Activated CD8-positive, alpha-beta memory T cell treated with anti-CD3 and anti-CD28 coated beads for 4 hours (primary cell): ENCODE measurements at places on chromosomes 16 and 17.
A peak's percentile ranks its signal among the peaks of the same experiment; 100 is the strongest.

GRCh38 chr17:72631568-72631948, 460.9 kb downstream of the SLC39A11 start:
- DNase-seq = no peak

- no peak for DNase-seq
Observed at GRCh38 chr17:81064678-81065475, 29.9 kb downstream of the BAIAP2 start.

- DNase-seq = no peak
Observed at GRCh38 chr17:73541561-73541981, 102.7 kb downstream of the SDK2 start.

GRCh38 chr16:85738923-85739715, 11.8 kb downstream of the C16orf74 start:
- DNase-seq = no peak

GRCh38 chr16:78278056-78278450, 178.6 kb downstream of the WWOX start:
- no peak for DNase-seq

- no peak for DNase-seq
Observed at GRCh38 chr16:24848065-24848464, 2.3 kb downstream of the SLC5A11 start.

DNA sequence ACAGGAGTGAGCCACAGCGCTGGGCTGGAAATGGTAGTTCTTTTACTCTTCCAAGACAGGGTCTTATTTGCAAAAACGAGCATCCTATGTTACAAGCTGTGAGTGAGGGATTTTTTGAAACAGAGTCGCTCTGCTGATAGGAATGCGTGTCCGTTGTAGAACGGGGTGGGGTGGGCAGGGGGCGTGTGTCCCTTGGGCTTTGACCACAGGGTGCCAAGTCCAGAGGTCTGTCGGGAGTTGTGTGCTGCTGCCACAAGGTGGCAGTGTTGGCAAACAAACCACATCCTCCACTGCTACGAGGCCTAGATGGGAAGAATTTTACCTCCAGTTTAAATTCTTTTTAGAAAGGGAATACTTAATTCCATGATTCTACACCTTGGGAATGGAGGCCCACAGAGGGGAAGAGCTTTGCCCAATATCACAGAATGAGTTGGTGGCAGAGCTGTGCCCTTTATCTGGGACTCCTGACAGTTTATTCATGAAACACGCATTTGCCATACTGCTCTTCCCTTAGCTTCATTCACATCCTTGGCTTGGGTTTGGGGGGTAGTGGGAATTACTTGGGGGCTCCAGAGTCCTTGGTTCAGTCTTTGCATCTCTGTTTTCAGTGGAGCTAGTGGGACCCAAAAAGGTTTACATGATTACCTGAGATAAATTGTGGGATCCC, 30.6 kb upstream of the ETV4 start:
- DNase-seq = peak; percentile 25

GRCh38 chr16:67481561-67482232, 740 bp upstream of the ATP6V0D1 start:
- peak; percentile 12 for DNase-seq

DNA sequence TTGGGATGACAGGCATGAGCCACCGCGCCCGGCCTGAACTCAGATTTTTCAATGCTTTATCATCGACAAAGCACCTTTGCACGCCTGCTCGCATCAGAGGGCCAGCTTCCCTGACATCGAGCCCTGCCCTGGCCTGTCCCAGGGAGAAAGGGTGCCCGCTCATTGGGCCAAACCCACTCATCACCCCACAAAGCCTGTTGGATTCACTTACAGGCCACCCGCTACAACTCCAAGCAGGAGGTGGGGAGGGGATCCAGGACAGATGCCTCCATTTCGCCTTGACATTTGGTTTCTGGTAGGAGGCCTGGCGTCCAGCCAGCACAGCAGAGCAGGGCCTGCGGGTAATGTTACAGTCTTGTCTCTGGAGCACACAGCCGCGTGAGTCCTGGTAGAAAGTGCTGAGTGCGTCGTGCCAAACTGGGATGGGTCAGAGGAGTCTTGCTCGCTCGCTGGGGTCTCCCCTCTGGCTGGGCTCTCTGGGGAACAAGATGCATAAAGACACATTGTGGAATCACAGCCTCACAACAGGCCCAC, 19.8 kb downstream of the SMTNL2 start:
- DNase-seq = no peak

- DNase-seq = peak; percentile 24
Observed at GRCh38 chr16:85275533-85276249, 163.4 kb upstream of the CIBAR2 start.

DNA sequence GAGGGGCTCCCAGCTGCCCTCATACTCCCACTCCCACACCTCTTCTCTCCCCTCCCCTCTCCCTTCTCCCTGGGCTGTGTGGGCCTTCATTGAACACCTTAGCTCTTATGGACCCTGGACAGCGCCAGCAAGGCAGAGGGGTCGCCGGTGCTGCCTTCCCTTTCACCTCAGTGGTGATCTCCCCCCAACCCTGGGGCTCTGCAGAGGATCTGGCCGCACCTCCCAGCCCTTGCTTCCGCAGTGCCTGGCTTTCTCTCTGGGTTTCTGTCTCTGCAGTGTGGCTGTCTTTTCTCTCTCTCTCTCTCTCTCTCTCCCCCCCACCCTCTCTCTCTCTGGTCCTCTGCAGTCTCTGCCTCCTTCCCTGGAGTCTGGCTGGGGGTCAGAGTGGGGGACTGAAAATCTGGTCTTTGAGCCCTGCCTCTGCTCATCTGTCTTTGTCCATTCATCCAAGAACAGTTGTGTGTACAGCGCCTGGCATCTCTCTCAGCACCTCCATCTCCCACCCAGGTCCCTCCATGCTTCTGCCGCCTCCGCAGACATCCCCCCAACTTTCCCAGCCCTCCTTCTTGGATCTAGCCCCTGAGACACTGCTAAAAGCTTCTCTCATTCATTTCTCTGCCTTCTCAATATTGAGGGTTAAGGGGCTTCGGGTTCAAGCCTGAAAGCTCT, 1.1 kb downstream of the SEZ6L2 start:
- no peak for DNase-seq

- no peak for DNase-seq
Observed at GRCh38 chr17:59848778-59849177, 44.0 kb downstream of the TUBD1 start.

- no peak for DNase-seq
Observed at GRCh38 chr17:72614476-72614870, 478.0 kb downstream of the SLC39A11 start.

DNA sequence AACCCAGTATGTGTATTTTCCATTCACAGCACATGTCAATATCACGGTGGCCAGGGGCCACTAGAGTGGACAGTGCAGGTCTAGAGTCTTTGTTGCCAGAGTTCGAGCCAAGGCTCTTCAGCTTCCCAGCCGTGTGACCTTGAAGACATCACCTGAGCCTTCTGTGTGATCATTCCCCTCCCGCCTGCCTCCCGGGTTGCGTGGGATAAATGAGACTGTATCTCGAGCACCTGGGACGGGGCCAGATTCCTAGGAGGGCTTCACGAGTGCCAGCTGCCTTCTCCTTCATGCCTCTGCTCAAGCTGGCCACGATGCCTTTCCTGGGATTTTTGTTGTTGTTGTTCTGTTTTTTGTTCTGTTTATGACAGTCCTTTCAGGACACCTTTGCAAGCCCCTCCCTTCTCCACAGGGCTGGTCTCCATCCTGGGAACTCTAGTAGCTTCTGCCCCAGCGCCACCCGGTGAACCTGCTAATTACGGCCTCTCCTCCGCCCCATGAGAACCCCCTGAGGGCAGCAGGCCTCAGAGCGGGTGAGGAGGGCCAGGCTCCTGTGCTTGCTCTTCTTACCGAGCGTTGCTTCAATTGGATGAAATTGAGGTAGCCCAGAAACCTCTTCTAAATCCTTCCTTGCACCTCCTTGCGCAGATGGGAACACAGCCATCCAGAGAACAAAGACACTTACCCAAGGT, 3.9 kb downstream of the SPNS2 start:
- DNase-seq = no peak

DNA sequence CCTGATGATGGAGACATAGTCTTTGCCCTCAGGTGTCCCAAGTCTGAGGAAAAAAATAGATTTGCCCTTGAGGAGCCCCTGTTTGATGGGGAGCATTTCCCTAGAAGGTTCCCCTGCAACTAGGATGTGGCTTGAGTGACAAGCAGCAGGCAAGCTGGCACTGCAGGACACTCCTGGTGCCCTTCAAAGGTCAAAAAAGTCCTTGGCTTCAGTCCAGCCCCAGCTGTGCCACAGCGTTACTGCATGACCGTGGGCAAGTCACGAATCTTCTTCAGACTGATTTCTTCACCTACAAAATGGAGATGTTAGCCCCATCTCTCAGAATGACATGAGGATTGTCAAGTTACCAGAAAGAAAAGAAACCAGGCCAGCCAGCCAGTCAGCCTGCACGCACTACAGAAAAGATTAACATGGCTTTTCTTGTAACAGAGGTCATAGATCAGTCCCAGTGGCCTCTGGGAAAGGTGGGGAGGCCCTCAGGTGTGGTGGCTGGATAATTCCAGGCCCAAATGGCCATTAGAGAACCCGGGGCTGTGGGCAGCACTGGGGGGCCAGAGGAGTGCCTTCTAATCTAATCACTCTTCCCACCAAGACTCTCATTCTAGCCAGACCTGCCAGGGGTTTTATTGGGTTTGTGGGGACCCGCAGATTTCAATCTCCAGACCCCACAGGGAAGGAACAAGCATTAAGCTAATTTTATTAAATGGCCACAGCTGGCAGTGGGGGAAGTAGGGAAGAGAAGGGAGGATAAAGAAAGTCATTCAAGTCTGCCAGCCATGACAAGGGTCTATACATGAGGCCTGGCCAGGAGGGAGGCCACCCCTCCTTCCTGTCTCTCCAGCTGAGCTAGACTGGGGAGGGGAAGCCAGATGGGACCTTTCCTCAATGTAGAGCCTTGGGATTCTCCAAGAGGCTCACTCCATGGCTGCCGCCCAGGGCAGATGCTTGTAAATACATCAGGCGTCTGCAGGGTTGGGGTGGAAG, 9.7 kb upstream of the KIF18B start:
- no peak for DNase-seq

GRCh38 chr17:17928398-17929287, 43.6 kb downstream of the TOM1L2 start:
- DNase-seq = no peak

- DNase-seq = no peak
Observed at GRCh38 chr17:6546069-6546718, 10.2 kb downstream of the PITPNM3 start.
